T-cell (primary cell): ENCODE measurements at places on chromosomes 7 and 10.

- no peak for DNase-seq
These were observed 548.9 kb upstream of the FZD8 start for GRCh38 chr10:36191009-36191408.

DNA sequence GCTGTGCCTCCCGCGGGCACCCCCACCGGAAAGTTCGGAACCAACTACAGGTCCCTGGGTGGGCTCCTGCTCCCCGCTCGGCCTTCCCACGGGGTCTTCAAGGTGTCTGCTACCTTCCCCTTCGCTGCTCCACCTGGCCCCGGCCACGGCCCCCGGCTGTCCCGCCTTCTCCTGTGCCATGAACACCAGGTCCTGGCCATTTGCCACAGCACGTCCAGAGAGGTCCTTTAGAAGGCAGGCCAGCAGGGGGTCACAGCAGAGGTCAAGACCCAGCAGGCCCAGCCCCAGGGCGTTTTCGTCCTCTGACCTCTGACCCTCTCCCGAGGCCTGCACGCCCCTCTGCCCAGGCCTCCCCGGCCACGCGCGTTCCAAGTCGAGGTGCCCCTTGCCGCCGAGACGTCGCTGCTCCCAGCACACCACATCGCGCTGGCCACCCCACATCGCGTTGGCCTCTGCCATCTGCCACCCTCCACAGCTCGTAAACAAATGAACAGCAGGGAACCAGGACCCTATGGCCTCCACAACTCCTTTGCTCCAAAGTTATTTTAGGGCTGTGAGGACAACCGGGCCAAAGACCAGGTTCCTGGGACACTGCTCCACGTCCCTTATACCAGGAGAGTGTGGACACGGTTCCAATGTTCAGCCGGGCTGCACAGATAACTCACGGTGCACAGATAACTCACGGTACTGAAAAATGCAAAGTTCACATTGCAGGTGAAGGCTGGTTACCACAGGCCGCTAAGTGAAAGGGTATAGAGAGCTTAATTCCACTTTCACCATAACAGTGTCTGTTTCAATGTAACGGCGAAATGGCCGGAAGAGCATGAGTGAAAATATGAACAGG lies 74.3 kb downstream of the CFAP46 start:
- DNase-seq = no peak

GRCh38 chr7:114865564-114865963 lies 56.3 kb upstream of the MDFIC start:
- DNase-seq = peak; percentile 24

GRCh38 chr7:8625612-8626011 lies 192.2 kb downstream of the NXPH1 start:
- no peak for DNase-seq

DNA sequence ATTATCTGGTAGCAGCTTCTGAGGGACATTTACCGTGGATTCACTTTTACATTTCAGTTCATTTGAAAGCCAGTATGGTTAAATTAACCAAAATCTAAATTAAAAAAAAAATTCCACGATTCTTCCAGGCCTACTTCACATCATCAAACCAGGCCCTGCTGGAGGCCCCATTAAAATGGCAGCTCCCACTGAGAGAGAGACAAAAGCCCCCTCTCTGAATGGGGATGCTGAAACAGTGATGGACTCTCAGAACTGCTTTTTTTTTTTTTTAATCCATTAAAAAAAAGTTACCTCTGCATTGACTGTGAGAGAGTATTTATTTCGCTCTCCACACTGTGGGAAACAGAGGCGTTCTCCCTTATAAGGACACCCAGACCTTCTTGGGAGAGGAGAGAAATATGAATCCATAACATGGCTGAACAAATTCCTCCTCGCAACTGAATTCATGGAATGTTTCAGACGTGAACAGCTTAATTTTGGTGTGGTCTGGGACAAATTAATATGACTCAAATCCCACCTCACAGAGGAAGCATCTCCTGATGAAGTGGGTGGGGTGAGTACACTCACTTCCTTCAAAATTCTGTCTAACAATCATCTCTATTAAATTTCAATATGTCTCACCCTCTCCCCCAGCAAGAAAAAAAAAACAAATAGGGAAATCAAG lies 73.5 kb downstream of the SAMD9 start:
- no peak for DNase-seq

- DNase-seq = no peak
These were observed 97.5 kb downstream of the RPS24 start for GRCh38 chr10:78130966-78131710.

- DNase-seq = no peak
These were observed 68.9 kb downstream of the CDK6 start for GRCh38 chr7:92767437-92767836.
